ENCODE measurements at places on chromosomes 3 and 15.

- DNase-seq = no peak
Measured at GRCh38 chr3:85030052-85030451, 71.3 kb downstream of the CADM2 start.

GRCh38 chr15:74394090-74394846 lies 26.8 kb upstream of the CYP11A1 start:
- no peak for DNase-seq

DNA sequence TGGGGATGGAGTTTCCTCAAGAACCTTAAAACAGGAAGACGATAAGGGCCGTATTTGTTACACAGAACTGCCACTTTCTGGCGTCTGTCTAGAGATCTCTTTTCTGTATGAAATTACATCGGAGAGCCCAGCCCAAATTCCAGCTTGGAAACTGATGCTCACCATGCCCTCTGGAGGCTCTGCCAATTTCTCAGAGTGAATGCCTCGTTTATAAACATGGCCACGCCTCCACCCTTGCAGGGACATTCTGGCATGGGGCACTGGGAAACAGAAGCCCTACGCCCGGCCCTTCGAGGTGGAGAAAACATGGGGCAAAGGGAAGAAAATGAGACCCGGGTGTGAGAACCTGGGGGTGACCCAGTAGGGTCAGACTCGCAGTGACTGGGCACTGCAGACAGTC lies 53.4 kb upstream of the SEC13 start:
- DNase-seq = no peak

DNA sequence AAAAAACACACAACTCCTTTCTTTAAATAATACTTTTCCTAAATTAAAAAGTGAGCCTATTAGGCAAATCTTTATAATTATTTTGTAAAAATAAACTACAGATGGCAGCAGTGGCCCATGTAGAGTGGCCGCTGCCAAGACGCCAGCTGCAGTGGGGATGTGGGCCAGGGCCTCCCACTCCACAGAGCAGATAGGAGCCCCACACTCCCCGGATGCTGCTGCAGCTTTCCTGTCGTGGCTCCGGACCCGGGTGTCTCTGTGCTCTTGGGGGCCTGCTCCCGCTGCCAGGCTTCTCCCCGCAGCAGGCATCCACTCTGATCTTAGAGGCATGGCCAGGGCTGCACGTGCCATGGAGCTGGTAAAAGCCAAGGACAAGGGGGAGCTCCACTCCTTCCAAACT lies 67.5 kb downstream of the PROS1 start:
- DNase-seq = no peak

DNA sequence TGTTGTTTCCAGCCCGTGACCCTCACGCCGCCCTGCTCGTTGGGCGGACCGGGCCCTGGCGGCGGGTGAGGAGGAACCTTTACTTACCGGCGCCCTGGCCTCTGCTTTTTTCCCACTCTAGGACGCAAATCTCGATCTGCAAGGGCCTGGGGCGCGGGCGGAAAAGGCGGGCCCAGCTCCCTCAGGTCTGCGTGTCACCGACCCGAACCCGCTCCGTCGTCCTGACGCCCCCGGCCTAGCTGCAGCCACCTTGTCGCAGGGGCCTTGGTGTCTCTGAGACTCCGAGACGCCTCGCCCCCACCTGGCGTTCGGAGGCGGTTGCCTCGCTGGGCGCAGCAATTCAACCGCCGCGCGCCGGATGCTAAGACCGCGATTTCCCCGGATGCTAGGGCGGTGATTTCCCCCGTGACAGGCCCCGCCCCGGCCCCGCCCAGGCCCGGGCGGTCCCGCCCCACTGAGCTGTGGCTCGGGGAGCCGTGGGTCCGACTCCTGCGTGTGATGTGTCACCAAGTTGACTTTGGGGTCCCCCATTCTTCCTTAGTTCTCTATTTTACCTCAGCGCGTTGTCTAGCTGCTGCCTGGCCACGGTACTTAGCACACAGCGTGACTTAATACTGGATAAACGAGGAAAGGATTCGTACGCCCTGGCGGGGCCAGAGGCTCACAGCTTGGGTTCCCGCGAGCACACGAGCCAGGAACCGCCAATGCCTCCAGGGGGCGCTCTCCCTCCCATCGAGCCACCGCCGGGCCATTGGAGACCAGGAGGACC lies at the start of gene RPL39L:
Gene RPL39L (minus strand): TSS at position 371 of the 769 bp plus-strand sequence. CDS start 18,196 bp downstream, outside the sequence.
- peak; percentile 86 for DNase-seq

DNA sequence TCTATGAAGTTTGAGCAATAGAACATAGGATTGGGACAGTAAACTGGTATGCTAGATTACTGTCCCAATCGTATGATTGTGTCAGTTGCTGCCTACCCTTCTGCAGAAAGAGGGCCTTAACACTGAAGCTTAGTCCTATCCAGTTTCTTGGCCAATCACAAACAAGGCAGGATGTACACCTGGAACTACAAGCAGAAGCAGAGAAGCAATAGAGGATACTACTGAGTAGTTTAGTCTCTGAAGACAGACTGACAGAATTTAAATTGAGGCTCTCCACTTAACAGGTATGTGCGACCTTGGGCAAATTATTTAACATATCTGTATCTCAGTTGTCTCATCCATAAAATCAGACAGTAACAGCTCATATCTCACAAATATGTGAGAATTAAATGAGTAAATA lies 85.0 kb downstream of the ZNF280D start:
- DNase-seq = no peak

GRCh38 chr3:46672349-46672695 lies 21.2 kb downstream of the ALS2CL start:
- no peak for DNase-seq

GRCh38 chr15:72964542-72964941 lies 87.7 kb upstream of the NEO1 start:
- no peak for DNase-seq
